ENCODE measurements at places on chromosomes 1 and 21. TPM values are rescaled to one million over a fixed set of nuclear protein-coding genes. Genes with fewer than 3 reads are reported as not detected.

- no peaks in the 10 kb centered on the region for H3K4me1 ChIP-seq
- DNase-seq: no peak
- peaks cover 16% of the 10 kb centered on the region for H3K27me3 ChIP-seq
- H3K4me3 ChIP-seq: no peak overlapping the region
Observed at GRCh38 chr1:54985556-54985955, 5.1 kb downstream of the TMEM61 start.

GRCh38 chr1:236338096-236338495 is 56.0 kb upstream of the EDARADD start:
- DNase-seq: no peak
- H3K36me3 ChIP-seq: no peaks in the 10 kb centered on the region
- H3K4me3 ChIP-seq: no peak overlapping the region
- no peak overlapping the region for H3K27ac ChIP-seq
- H3K27me3 ChIP-seq: peaks cover 9% of the 10 kb centered on the region

DNA sequence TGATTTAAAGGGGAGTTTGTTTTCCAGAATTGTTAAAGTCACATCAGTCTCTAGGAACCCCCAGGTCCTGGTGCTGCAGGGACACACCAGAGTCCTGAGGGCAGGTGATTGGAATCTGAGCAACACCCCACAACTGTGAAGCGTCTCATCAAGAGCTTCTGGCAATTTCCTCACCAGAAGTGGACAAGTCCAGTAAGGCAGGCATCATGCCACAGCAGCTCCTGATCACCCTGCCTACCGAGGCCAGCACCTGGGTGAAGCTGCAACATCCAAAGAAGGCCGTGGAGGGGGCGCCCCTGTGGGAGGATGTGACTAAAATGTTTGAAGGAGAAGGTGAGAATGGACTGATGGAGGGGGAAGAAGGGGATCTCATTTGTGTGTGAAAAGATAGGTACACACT is 2.1 kb downstream of the ZFP69 start:
- H3K36me3 ChIP-seq: peaks cover 46% of the 10 kb centered on the region
- DNase-seq: no peak
- H3K27ac ChIP-seq: peak overlapping the region; percentile 27
- H3K4me1 ChIP-seq: peaks cover 17% of the 10 kb centered on the region
- H3K4me3 ChIP-seq: no peak overlapping the region

- peaks cover 66% of the 10 kb centered on the region for H3K4me1 ChIP-seq
- DNase-seq: peak; percentile 64
- H3K27ac ChIP-seq: peak overlapping the region; percentile 85
Observed at GRCh38 chr1:11802973-11803885, 2.5 kb downstream of the MTHFR start.

- no peak for DNase-seq
- H3K36me3 ChIP-seq: no peaks in the 10 kb centered on the region
Observed at GRCh38 chr21:46062471-46063211, 35.3 kb upstream of the COL6A2 start.

GRCh38 chr1:32256473-32257226 is 5.6 kb downstream of the LCK start:
- peak overlapping the region; percentile 69 for H3K27ac ChIP-seq
- no peak for DNase-seq
- peaks cover 52% of the 10 kb centered on the region for H3K4me1 ChIP-seq

- H3K4me3 ChIP-seq: no peak overlapping the region
- peaks cover 22% of the 10 kb centered on the region for H3K4me1 ChIP-seq
- H3K27ac ChIP-seq: no peak overlapping the region
- H3K36me3 ChIP-seq: no peaks in the 10 kb centered on the region
Observed at GRCh38 chr1:235059221-235059620, 69.4 kb downstream of the TOMM20 start.

DNA sequence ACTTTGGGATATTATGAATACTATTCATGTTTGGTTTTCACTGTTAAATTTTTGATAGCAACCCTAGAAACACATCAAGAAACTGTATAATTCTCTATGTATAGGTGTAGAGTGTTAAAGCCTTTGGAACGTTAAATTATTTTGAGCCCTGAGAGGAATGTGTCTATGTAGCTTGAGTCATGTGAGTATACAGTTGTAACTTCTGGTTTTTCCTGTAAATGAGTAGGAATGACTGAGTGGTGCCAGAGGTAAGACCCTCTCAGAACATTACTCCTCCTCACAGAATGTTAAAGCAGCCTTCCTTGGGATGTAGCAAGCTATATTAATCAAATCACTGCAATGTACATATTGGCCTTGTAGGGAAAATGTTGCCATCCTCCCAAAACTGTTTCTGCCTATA is 69.0 kb downstream of the C1orf21 start:
- peaks cover 5% of the 10 kb centered on the region for H3K4me1 ChIP-seq
- no peak overlapping the region for H3K27ac ChIP-seq

DNA sequence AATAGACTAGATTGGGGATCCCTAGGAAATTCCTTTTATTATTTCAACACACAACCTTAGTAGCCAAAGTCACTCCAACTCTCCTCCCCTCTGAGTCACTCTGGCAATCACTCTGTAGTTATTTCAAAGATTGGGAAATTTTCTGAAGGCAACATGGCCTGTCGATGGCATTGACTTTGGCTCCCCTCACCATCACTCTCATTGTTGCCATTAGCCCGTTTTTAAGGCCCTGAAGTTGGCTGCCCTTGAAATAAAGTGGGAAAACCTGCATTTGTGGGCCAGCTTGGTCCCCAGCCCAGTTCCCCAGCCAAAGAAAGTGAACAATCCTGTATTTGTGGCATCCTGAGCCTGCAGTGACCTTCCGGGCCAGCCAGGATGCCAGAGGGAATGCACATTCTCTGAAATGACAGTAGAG is 52.5 kb downstream of the CDC7 start:
- no peaks in the 10 kb centered on the region for H3K36me3 ChIP-seq
- H3K27me3 ChIP-seq: peaks cover 10% of the 10 kb centered on the region
- no peak for DNase-seq
- no peak overlapping the region for H3K4me3 ChIP-seq
- H3K4me1 ChIP-seq: peaks cover 11% of the 10 kb centered on the region
- H3K27ac ChIP-seq: no peak overlapping the region

Gene GJA8
- not detected for total RNA-seq

Gene ASCL5
- not detected for total RNA-seq

Gene XCL1
- not detected for total RNA-seq

Data from activated B cell treated with CpG ODN at 0.5 μM for 24 hours (primary cell).